Eye (tissue), 1 donor: ENCODE measurements at places on chromosomes 4 and X.

DNA sequence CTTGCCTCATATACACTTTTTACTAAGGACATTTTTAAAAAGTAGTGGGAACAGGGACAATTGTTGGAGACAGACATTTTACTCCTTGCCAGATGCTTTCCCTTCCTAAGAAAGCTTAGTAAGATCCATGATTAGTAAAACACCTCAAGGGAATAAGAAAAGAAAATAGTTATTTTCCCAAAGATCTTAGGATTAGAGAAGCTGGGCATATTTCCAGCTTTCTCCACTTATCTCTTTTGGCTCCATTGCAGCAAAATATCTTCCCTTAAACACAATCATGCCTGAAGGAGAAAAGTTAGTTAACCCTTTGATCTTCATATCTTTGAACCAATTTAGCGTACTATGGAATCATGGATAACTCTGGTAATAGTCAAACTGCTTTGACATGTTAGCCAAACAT lies 257.9 kb downstream of the PCDH18 start:
- DNase-seq = peak; percentile 46

DNA sequence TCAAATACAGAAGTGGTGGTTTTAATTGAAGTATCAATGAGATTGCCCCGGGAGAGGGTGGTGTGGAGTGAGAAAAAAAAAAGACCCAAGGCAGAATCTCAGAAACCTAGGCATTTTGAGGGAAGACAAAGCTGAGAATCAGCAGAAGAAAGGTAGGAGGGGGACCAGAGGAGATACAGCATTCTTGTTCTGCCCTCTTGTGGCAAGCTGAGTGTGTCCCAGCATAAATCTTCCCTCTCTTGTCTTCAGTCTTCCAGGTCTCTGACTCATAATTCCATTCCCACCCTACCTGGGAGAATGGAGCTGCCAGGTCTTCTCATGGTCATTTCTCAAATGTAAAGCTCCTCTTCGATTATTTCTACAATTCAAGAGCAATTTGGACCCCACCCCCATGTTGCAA lies 32.7 kb upstream of the MAGED1 start:
- peak; percentile 70 for DNase-seq

DNA sequence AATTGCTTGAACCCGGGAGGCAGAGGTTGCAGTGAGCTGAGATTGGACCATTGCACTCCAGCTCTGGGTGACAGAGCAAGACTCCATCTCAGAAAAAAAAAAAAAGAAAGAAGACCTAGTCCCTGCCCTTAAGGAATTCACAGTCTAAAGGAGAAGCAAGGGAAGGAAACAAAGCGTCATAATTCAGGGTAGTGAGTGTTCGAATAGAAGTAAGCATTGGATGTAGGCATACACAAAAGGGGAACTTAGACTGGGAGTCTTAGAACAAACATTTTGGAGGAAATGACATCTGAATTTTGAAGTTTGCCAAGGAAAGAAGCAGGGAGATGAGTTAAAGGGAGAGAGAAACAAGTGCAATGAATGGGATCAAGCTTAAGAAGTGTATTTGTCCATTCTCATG lies 32.4 kb downstream of the PPM1K start:
- no peak for DNase-seq

DNA sequence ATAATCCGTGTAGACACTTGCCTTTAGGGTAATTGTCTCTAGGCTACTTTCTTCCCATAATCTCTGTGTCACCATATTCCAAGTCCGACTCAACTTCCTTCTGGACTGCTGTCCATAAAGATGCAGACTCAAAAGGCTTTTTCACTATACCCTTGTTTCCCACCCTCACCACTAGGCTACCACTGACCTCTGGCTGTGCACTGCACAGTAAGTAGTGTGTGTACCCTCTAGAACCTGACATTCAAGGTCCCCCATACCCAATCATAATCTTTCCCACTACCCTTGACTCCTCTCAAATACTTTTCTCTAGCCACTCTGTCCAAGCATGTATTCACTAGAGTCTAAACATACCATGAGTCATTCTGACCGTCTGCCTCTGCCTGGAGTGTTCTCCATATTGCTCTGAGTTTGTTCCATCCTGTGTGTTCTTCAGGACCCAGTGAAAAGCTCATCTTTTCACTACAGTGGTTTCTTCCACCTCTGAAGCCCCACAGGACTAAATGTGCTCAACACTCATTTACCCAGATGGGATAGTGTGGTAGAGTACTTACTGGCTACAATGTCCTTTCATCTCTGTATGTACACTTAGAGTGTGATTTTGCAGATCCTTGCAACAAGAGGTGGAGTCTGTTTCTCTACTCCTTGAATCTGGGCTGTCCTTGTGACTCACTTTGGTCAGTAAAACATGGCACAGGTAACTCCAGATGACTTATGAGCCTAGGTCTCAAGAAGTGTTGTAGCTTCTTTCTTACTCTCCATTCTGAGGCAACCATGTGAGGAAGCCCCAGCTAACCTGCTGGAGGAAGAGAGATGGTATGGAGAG lies 17.4 kb downstream of the JADE3 start:
- DNase-seq = no peak

DNA sequence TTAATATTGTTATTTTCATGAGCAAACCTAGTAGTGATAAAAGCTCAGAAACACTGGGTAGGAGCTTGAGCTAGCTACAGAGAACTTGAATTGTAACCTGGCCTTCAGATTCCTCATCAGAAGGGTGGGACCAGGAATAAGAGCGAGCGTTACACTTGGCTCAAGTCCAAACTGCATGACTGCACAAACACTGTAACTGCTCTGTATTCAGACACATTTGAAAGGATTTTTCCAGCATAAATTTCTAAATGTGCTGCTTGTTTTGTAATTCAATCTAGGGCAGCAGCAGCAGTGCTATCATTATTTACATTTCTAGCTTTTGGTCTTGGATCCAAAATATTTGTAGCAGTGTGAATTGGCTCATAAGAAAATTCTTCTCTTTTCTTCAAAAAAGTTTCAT lies 133.0 kb upstream of the TMLHE start:
- peak; percentile 57 for DNase-seq

DNA sequence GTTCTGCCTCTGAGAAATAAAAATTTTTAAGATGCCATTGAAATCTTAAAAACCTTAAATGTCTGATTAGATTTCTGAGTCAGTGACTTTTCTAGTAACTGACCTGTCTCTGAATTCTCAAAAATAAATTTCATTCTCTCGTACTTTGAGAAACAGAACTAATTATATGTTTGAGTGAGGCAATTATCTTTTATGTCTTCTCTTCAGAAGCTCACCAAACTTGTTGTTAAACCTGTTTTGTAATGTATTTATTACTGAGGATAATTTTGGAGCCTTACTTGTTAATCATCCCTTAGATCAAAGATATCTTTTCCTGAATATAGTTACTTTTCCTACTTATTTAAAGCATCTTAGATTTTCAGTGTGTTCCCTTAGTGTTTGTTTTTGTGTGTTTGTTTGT lies 64.5 kb upstream of the MMAA start:
- DNase-seq = no peak

GRCh38 chrX:44422631-44423030 lies 79.2 kb upstream of the EFHC2 start:
- DNase-seq = no peak

GRCh38 chr4:24433515-24434214 lies 150.7 kb downstream of the DHX15 start:
- peak; percentile 37 for DNase-seq

GRCh38 chrX:95071052-95071451 lies 1397.0 kb downstream of the FAM133A start:
- DNase-seq = no peak

GRCh38 chr4:178599521-178599920 lies 1157.3 kb upstream of the AGA start:
- no peak for DNase-seq

- DNase-seq = peak; percentile 73
Measured at GRCh38 chr4:3305610-3306371, 13.0 kb downstream of the RGS12 start.

DNA sequence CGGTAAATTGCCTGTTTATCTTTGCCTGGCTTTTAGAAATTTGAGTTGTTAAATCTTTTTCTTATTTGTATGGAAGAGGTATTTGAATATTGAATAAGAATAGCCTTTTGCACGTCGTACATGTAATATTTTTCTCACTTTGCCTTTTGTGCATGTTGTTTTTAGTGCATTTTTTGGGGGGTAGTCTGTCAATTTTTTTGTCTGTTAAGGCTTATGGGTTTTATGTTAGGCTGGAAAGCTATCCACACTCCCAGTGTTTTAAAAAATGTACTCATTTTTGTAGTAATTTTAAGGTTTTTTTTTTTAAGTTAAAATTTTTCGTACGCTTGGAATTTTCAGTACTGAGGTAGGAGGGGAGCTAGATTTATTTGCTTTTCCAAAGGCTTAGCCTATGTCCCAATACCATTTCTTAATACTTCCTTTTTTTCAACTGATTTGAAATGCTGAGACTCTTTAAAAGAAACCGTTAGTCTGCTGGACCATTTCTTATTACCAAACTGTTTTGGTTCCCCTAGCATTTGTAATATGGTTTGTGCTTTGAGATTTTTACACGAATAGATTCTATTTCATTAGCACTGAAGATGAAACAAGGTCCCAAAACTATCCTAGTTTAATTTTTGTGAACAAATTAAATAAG lies 1.3 kb downstream of the HERC5 start:
- DNase-seq = peak; percentile 16

GRCh38 chr4:97836662-97837061 lies 306.6 kb downstream of the STPG2 start:
- no peak for DNase-seq

- peak; percentile 6 for DNase-seq
Measured at GRCh38 chr4:156084373-156084772, 130.7 kb upstream of the CTSO start.

GRCh38 chr4:153791746-153792617 lies 3.1 kb upstream of the SFRP2 start:
- peak; percentile 98 for DNase-seq

- no peak for DNase-seq
Measured at GRCh38 chr4:128597500-128597899, 212.0 kb upstream of the JADE1 start.

- DNase-seq = peak; percentile 54
Measured at GRCh38 chr4:168758351-168758876, 251.6 kb downstream of the CBR4 start.

GRCh38 chrX:38149016-38149415 lies 71.7 kb downstream of the SRPX start:
- no peak for DNase-seq

GRCh38 chrX:132694382-132694781 lies 205.5 kb upstream of the MBNL3 start:
- DNase-seq = no peak

- no peak for DNase-seq
Measured at GRCh38 chr4:57274082-57274481, 163.9 kb upstream of the IGFBP7 start.

DNA sequence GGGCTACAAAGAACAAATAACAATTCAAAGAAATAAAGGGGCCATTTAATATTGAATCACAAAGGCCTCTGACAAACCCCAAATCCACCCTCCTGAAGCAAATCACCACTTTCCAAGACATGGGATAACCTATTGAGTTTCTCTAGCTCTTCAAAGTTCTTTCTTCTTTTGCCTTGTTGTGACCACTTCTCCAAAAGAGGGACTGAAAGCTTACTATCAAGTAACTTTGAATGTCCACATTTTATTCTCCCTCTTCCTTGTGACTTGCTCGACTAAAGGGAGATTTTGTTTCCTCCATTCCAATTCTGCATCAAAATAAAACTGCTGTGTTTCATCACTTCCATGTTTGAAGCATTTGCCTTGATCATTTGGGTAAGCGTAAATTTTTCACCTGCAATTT lies 166.6 kb upstream of the SLC7A11 start:
- DNase-seq = no peak

GRCh38 chrX:70826715-70827114 lies 81.8 kb downstream of the TEX11 start:
- peak; percentile 0 for DNase-seq

DNA sequence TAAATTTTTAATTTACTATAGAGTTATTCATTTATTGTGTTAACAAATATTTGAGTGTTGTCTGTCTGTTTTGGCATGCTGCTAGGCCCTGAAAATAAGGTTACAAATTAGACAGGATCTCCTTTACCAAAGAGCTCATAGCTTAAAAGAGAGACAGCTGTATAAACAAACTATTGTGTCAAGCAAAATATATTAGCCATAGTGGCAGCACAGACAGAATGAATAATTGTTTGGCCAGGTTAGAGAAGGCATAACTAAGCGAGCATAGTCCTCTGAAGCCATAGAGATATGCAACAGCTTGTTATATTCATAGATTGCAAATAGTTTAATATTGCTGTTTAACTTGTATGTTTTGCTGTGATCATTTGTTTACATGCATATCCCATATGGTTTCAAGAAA lies 66.7 kb upstream of the NDUFC1 start:
- DNase-seq = peak; percentile 3

DNA sequence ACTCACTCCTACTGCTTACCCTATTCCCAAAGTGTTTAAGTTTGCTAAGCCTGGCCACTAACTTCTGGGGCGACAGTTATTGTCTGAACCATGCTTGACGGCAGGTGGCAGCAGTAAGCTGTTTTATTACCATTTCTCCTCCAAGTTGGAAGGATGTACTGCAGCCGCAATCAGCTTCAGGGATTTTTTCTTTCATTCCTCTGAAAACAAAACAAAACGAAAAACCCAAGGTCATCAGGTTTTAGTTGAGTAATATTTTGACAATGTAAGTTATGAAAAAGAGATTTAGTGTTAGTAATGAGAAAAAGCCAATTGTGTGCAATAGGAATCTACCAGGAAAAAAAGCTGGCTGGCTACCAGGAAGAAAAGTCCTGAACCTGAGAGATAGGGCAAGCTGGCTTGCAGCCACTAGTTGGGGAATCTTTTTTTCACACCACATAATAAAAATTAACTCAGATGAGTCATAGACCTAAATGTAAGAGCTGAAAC lies 13.2 kb upstream of the RAB9B start:
- DNase-seq = peak; percentile 79

DNA sequence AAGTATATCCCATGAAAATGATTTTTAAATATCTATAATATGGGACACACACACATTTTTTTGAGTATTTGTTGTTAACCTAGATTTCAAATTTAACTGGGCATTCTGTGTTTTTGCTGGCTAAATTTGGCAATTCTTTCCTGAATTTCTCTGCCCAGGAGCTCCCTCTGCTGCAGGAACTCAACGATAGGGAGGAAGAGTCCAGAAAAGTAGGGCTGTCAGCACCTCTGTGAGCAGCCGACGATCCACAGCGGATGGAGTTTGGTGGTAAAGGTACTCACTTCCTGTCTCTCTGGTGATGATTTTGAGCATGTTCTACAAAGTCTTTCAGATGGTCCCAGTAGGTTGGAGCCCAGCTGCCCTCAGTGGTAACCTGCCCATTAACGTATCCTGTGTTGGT lies 23.1 kb upstream of the TMEM184C start:
- no peak for DNase-seq

GRCh38 chr4:160276785-160277325 lies 1174.0 kb downstream of the RAPGEF2 start:
- no peak for DNase-seq
